Left hindlimb (tissue), 1 donor: ENCODE measurements at places on chromosomes 12 and 14.

DNA sequence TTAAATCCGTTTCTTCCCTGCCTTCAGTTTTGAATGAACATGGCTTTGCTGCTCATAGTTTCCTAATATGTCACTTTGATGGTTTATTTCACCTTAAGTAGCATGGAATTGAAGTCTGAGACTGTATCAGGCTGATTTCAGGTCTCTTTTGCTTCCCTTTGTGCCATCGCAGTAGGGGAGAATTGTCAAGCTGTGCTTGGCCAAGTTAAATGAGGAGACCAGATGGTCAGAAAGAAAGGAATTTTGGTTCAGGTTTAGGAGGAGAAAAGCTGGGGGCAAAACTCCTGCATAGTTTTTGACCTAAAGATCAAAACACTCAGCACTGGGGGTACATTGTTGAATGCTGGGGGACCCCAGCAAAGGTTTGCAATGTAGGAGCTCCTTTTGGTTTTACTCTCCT lies 398.4 kb downstream of the NUAK1 start:
- DNase-seq: no peak

GRCh38 chr12:60874091-60874490 lies 1278.3 kb downstream of the SLC16A7 start:
- no peak for DNase-seq

DNA sequence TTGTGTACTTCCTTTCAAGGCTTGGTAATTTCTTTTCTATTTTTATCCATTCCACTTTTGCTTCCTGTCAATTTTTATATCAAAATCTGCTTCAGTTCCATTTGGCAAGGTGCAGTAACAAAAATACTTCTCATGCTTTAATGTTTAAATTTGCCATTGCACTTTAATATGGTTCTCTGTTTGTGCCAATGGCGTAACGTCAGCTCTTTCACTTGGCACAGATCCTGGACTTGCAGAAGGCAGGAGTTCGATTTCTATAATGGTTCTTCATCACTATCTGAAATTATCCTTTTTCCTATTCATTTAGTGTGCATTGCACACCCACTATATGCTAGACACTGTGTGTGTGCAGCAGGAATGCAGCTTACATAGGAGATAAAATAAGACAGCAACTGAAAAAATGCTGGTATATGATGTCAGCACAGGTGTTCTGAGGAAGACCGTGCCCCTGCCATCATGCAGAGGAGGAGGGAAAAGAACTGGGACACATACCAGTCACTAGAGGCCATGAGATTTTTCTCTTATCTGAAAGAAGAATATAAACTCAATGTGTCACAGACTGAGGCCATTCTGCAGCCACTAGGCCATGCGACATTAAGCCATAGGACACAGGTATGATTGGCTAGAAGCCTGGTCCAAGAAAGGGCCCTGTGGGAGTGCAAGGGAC lies 298.2 kb downstream of the RPAP3 start:
- DNase-seq: no peak

DNA sequence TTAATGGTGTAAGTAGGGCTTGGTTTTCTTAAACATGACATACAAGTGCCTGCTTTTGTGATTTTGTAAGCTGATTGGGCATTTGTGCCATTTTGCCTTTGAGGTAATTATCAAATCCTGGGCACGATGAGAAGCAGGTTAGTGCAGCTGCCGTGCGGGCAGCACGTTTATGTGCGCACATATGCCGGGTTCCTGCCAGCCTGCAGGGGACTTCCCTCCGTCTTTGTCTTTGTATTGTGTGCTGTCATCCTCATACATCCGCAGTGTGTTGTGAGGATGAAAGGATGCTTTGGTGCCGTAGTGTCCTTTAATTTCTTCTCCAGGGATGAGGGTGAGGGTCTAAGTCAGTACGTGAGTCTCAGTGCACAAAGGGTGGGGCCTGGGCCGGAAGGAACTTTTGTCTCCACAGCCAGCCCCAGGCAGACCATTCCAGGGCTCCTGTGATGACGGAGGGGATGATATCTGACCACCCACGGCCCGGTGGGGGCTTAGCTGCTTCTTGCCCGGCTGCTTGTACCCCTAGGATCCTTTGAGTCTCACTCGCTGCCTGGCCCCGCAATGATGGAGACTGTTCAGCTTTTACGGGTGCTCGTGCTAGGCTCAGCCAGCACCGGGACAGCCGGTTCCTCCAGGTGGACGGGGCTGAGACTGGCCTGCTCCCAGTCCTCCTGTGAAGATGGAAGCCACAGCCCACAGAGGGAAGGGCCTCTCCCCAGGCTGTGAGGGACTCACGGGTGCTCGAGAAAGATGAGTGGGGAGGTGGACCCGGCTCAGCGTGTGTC lies 54.6 kb downstream of the ADGRD1 start:
- no peak for DNase-seq

GRCh38 chr14:59187802-59188460 lies 536 bp upstream of the DAAM1 start:
- no peak for DNase-seq

GRCh38 chr12:27973487-27973890 lies 956 bp upstream of the PTHLH start:
- DNase-seq: no peak

DNA sequence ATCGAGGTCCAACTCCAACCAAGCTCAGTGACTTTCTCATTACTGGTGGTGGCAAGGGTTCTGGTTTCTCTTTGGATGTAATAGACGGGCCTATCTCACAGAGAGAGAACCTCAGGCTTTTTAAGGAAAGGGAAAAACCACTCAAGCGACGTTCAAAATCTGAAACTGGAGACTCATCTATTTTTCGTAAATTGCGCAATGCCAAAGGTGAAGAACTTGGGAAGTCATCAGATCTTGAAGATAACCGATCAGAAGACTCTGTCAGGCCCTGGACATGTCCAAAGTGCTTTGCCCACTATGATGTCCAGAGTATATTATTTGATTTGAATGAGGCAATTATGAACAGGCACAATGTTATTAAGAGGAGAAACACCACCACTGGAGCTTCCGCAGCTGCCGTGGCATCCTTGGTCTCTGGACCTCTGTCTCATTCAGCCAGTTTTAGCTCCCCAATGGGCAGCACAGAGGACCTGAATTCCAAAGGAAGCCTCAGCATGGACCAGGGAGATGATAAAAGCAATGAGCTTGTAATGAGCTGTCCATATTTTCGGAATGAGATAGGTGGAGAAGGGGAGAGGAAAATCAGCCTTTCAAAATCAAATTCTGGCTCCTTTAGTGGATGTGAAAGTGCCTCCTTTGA lies 343.5 kb upstream of the RGS6 start:
- no peak for DNase-seq

- no peak for DNase-seq
Observed at GRCh38 chr14:90625445-90625844, 190.8 kb downstream of the TTC7B start.

GRCh38 chr12:103960616-103961227 lies 5.0 kb upstream of the TDG start:
- no peak for DNase-seq

DNA sequence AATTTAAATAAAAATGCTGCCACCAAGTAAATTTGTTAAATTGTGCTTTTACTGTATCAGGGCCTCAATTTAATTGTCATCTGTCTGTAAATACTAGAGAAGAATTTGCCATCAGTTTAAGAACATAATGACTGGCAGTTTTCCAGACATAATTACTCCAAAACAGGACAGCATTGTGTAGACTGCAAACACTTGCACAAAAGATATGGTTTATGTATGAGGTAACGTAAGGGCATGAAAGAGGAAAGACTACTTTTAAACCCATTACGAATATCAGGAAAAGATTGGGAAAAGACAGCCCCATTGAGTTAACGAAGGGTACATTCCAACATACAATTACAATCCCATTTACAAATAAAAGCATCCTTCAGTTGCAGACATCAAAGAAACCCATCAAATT lies 59.8 kb upstream of the KRR1 start:
- no peak for DNase-seq

- DNase-seq: no peak
Observed at GRCh38 chr12:126492181-126492580, 1426.9 kb downstream of the AACS start.

DNA sequence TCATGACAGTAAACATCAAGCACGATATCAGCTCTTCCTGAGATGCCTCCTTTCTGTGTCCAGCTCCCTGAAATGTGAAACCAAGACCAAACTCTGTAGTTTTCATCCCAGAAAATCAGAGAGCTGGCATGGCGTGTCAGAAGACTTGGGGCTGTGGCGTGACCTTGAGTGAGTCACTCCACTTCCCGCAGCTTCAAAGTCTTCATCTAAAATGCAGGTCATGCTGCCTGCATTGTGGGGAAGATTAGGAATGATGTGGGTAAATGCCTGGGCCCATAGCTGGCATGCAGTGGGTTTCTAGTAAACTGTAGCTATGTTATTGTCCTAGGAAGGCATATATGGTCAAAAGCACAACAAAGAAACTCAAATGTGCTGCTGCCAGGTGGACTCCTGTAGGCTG lies 28.8 kb downstream of the OAS2 start:
- no peak for DNase-seq

- no peak for DNase-seq
Observed at GRCh38 chr14:37246427-37246829, 48.7 kb downstream of the MIPOL1 start.

DNA sequence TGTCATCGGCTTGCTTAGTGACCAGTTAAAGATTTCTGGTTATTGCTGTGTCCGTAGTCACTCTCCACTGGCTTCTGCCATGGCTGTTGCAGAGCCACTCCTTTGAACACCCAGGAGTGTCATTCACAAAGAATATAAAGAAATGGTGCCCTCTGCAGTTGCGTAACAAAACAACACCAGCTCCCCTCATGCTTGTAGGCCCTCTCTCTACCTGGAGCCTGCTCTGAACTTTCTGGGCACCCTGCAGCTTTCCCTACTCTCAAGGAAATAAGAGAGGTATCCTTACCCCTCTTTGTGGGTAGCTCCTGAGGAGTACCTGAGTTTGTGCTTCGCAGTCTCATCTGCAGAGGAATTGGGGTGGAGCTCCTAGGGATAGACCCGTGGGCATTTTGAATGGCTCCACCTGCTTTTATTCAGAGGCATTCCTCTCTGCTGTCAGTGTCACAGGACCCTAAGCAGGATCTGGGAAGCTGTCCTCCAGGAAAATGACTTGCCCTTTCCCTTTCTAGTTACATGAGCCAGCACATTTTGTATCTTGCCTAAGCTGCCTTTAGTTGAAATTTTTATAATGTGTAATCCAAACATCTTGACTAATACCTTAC lies 97.2 kb upstream of the TMEM260 start:
- DNase-seq: no peak

DNA sequence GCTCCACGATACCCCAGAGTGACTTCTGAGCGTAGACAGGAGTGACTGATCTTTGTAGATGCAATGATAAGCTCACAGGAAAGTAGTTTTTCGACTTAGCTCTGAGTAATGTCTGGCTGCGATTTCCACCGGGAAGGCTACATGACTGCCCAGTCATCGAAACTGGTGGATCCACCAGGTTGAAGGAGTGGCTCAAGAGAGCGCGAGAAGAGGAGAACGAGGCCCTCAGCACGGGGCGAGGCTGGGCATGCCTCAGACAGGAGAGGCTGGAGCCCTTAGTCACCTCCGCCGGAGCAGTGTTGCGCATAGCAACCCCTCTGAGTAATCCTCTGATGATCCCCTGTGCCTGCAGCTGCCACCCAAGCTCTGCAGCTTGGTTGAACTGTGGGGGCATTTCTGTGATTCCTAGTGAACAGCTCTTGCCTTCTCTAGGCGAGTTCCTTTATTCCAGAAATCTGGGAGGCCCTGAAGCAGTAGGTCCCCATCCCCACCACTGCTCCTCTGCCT lies 25.6 kb downstream of the ELK3 start:
- DNase-seq: no peak

GRCh38 chr14:103122947-103123633 lies at the start of gene TNFAIP2:
TSS of gene TNFAIP2 (plus strand) at chr14:103123461. CDS start at chr14:103126458, 2,997 bp downstream.
- DNase-seq: peak; percentile 73

DNA sequence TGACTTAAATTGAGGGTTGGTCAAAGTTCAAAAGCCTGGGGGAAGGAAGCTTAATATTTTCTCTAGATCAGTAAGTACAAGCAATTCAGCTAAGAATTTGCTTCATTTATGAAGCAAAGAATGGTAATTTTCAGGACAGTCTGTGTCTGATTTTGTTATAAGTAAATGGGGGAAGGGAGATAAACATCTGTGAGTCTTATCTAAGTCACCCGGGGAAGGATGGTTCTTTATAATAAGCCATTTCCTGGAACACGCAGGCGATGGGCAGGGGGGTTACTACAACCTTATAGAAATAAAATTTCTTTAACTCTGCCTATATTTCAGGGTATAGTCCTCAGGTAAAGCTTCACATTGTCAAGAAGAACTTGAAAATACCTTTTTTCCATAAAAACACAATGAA lies 42.9 kb downstream of the HELB start:
- no peak for DNase-seq

- DNase-seq: no peak
Observed at GRCh38 chr12:103791350-103791920, 49.6 kb downstream of the NT5DC3 start.

GRCh38 chr12:67920413-67920812 lies 68.8 kb upstream of the IFNG-AS1 start:
- no peak for DNase-seq

DNA sequence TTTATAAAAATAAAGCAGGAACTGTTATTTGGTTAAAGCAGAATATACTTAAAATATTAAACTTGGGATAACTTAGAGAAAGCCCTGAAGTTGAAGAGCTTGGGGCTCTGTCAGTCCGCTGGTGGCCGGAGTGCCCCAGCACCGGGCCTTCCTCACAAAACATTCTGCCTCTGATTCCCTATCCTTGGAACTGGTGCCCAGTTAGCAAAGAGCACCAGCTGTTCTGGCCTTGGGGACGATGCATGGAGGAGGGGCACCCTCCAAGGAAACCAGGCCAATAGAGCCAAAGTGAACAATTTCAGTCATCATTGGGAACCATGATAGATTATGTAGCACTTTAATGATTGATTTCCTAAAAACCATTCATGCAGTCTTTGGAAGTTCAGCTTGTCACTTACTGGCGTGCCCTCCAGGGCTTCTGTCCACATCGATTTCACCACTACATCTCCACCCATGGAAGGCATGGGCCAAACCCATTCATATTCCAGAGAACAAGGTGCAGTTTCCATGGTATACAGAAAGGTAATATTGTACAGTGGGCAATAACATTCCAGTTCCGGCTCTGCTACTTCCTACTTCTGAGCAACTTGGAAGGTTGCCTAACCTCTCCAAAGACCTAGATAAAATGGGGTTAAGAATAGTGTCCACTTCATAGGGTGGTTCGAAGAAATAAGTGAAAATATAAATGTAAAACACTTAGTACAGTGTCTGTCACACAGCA lies 145.9 kb downstream of the ETV6 start:
- no peak for DNase-seq

DNA sequence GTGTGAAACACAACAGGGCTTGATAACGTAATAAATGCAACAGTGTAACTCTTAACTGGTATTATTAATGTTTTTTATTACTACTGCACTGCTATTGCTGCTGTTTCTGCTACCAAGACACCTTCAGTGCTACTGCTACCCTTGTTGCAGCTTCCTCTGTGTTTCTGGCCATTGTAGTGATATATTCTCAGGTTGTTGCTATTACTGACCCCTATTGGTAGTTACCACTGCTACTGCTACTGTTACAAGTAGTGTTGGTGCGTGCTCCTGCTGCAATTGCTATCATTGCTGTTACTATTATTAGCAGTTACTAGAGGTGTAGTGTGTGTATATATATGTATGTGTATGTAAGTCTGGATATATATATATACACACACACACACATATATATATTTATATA lies 87.2 kb upstream of the PTPRB start:
- no peak for DNase-seq

- DNase-seq: peak; percentile 41
Observed at GRCh38 chr12:52243856-52244614, 11.0 kb downstream of the KRT7 start.

- no peak for DNase-seq
Observed at GRCh38 chr14:85471156-85471555, 58.8 kb upstream of the FLRT2 start.
